ENCODE measurements at places on chromosomes 11 and 22.

DNA sequence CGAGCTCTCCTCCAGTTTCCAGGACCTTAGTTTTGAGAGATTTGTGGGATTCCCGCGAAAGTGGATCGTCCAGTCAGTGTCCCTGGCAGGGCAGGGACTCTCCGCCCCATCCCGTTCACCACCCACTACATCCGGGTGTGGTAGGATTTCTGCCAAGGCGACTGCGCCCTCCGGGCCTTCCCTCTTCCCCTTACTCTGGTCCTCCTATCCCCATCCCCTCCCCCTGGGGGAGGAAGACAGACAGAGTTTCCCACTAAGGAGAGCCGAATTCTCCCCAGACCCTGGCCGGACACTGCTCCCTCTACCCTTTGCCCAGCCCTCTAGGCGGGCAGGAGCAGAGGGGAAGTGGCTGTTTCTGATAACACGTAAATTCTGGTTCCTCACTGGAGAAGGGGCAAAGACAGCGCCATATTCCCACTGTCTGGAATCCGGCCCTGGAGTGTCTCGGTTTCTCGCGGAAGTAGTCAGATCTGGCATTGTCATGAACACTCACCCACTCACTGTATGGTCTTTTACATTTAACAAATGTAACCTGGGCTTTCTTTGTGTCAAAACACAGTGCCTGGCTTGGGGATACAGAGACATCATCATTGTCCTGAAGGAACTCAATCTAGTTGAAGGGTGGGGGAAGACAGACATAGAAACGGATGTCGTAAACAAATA, 1.1 kb upstream of the NECTIN1 start:
- DNase-seq = no peak

DNA sequence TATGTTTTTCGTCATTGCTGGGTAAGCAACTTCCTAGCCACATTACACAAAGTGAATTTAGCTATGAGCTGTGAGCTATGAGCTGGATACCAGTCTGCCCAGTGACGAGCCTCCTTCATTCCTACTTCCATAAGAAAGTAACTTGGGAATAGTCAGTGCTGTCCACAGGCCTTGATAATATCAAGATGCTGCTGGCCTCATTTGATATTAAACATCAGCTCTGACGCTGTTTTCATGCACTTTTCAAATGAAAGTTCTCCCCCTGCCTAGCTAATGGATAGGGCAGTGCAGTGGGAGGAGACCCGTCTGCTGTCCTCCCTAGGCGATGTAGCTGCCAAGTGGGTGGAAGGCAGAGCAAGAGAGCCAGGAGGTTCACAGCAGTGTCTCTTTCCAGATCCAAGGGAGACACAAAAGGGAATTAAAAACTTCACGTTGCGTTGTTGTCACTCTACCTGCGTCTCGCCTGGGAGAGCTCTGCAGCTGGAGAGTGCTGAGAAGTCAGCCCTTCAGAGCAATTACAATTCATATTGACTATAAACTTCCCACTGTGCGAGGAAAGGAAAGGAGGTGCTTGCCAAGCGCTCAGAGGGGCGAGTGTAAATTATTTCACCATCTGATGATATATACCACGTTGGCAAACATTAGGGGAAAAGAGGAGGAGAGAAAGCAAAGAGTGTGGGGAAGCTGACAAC, 861.4 kb downstream of the NTM start:
- no peak for DNase-seq

- DNase-seq = no peak
Measured at GRCh38 chr11:118622376-118623268, 15.2 kb downstream of the PHLDB1 start.

- DNase-seq = no peak
Measured at GRCh38 chr22:35754761-35755160, 37.1 kb downstream of the APOL5 start.

- no peak for DNase-seq
Measured at GRCh38 chr11:108958368-108959104, 293.7 kb downstream of the DDX10 start.

Data from stimulated activated CD8-positive, alpha-beta memory T cell treated with anti-CD3 and anti-CD28 coated beads, Interleukin-4, amount 100 ng/mL, for 48 hours (primary cell).